ENCODE measurements at places on chromosomes 2 and 18. TPM values are rescaled to one million over a fixed set of nuclear protein-coding genes. Genes with fewer than 3 reads are reported as not detected.

DNA sequence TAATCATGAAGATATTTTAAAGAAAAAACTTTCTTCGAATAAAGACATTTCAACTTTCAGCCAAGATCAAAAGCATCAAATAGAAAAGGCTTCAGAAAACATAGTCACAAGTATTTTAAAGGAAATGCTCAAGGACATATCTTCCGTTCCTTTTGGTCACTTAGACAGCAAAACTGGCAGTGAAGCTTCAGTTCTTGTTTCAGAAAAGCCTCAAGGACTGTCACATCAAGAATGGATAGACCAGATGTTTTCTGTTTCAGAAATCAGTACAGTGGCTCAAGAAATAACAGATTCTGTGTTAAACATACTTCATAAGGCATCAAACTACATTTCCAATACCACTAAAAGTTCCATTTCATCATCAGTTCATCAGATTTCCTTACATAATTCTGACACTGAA is 51.8 kb downstream of the FSIP2 start:
- no peak for DNase-seq

Gene SNTG2
- not detected for total RNA-seq

Gene TMEM178A
- not detected for total RNA-seq

DNA sequence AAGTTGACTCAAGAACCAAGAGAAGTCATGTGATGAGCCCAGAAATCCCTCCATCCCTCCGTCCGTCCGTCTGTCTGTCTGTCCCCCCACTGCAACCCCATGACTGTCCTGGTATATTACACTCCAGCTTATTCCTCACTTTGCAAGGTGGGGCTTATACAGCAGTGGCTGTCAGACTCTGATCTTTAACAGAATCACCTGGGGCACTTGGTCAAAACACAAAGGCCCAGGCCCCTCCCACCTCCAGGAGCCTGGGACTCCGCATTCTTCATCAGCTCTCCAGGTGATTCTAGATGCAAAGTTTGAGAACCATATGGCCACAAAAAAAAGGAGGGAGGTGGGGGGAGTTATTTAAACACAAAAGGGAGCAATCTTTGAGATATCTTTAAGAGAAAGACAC is 61.4 kb downstream of the MYO5B start:
- no peak for DNase-seq

Gene CDH19
- not detected for total RNA-seq

- no peak for DNase-seq
These were observed 69.3 kb upstream of the ATL2 start for GRCh38 chr2:38446418-38446817.

Gene SH3BP4
- total RNA-seq, result not detected

Gene EHD3
- total RNA-seq, result 0.44 TPM

GRCh38 chr18:63928331-63928730 is 20.6 kb downstream of the SERPINB10 start:
- DNase-seq, result no peak

Gene TXNDC2
- total RNA-seq, result not detected

DNA sequence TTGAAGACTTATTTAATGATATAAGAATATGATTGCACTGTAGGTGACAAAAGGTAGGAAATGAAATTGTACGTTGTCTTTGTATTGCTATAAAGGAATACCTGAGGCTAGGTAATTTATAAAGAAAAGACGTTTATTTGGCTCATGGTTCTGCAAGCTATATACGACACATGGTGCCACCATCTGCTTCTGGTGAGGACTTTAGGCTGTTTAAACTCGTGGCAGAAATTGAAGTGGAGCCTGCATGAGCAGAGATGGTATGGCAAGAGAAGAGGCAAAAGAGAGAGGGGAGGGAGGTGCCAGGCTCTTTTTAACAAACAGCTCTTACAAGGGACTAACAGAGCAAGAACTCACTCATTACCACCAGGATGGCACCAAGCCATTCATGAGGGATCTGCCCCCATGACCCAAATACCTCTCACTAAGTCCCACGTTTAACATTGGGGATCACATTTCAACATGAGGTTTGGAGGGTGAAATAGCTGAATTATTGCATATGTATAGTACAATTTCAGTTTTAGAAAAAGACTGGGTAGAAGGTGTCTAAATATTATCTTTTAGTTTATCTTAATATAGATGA is 86.8 kb downstream of the GULP1 start:
- DNase-seq, result no peak

GRCh38 chr2:21333684-21334083 is 209.9 kb downstream of the TDRD15 start:
- DNase-seq, result no peak

DNA sequence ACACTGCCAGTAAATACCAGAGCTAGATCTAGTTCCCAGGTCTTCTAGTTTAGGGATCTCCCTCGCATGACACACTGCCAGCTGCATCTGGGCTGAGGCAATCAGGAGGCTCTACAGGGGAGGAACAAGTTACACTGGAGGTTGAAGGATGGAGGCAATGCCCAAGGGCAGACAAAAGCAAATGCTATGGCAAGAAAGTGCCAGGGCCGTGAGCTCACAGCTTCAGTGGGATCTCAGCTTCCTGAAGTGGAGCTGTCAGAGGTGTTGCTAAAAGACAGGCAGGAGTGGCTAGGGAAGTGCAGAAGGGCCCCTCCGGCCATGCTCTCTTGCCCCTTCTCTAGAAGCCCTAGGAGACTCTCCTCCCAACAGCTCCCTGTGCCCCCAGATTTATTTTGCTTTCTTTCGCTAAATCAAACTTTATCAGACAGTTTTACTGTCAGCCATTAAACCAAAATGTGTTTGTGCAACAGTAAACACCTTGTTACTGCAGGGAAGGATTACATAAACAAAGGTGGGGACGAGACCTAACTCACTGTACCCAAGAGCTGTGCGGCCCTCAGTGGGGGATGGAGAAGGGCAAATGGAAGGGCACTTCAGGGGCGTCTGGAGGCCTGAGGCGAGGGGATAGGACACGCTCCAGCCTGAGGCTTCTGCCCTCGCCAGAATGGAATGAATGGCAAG is 39.4 kb upstream of the PKDCC start:
- DNase-seq, result no peak

DNA sequence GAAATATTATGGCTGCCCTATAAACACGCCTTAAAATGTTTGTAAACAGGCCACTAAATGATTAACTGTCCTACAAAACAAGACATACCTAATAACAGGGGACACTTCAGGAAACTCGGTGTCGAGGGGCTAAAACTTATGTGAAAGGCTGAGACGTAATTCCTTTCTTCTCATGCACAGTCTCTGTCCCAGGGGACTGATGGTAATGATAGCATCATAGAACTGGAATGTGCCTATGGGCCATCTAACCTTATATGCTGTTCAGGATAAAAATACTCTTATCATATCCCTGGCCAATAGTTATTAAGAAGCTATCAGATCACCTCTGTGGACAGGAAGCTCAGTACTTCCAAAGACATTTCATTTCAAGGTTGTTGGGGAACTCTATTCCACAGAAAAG is 252.6 kb upstream of the RASGRP3 start:
- no peak for DNase-seq

DNA sequence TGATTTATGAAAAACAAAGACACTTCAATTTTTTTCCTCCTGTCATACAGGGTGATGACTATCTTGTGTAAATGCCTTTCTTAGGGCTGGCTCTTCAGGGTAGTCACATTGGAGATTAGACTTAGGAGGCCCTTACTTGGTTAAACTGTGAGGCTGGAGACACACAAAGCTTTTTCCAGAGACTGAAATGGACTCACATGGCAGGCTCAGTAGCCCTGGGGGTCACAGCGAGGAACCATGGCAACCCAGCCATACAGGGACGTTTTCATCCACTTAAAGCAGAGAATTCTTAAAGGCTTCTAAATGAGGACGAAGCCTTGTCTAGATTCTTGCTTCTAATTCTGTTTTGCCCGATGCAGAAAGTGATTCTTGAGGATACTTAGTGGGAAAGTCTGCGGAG is 57.3 kb upstream of the ZDBF2 start:
- no peak for DNase-seq

Gene DNAH7
- 0.04 TPM for total RNA-seq

GRCh38 chr2:143493339-143493738 is 364.1 kb downstream of the ARHGAP15 start:
- DNase-seq, result no peak

Gene DUSP2
- 11.9 TPM for total RNA-seq

GRCh38 chr2:3492951-3493614 is 26.2 kb downstream of the ADI1 start:
- no peak for DNase-seq

DNA sequence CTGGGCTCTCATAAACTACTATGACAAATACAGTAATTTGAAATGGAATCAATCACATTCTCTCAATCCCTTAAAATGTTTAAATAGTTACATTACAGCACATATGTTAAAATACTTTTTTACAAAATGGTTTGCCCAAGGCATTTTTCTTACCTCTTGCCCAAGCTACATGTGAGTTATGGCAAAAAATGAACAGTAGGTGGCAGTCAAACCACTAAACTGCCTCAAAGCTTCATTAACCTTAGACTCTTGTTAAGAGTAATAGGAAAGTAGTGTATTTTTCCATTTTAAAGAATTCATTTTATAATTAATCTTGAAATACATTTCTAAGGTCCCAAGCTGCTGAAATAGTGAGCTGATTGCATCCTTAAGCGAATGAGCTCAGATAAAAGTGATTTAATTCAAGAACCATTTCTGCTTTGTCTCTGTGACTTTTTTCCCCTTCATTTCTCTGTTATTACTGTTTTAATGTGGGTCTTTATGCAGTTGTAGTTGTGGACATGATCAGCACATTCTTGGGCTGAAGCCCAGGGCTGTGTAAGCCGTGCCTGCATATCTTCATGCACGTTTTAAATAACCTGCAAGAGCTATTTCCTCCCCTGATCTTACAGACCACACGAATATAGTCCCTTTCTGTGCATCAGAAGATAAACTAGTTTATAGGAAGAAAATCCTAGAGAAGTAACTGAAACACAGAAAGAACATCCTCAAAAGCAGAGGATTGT is 311.8 kb downstream of the LNPK start:
- peak; percentile 48 for DNase-seq

Gene CTLA4
- 20.1 TPM for total RNA-seq

DNA sequence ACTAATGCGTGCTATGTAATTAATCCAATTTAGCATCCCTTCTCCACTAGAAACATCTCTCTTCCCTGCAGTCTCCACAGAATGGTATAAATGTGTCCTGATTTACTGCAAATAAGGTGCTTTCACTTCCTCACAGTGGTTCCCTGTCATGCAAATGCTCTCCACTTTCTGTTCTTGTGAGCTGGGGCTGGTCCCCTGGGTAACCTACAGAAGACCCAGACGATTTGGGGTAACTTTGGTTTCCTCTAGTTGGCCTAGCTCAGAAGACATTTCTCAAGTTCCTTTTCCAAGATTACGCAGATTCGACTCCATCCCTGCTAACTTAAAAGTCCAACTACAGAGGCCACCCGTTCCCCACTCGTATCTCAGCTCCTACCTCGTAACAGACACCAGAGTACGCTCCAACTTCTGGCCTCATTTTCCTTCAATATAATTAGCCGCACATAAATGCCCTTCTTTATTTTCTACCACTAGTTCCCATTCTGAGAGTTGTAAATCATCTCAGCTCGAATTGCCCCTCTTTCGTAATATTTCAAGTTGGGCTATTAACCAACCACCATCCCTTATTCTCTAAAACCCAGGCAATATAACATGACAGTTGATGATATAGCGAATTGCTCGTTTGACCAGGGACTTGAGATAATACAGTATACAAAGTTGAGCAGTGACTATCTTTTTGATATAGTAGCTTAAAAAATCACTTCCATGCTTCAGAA is 28.8 kb upstream of the NEDD4L start:
- DNase-seq, result no peak

Gene RGPD3
- total RNA-seq, result not detected

Gene VAMP5
- 67.4 TPM for total RNA-seq

GRCh38 chr2:160490733-160491685 is 2.6 kb downstream of the RBMS1 start:
- DNase-seq, result no peak

DNA sequence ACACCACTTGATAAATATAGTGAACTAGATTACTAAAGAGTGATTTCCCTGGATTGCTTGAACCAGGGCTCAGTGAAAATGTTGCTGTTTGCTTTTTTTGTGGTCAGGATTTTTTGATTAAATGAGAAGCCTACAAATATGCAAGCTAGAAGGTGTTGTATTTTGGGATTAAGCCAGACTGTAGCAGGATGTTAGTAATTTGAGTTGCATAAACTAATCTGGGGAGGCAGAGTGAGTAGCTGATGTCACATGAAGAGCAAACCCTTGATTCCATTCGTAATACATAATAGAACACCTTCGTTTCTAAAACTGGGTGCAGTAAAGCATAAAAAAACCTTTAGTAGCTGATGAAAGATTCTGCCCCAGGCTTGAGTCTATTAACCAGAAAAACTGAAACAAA is 32.0 kb downstream of the NEDD4L start:
- no peak for DNase-seq

Gene SPIRE1
- 2.9 TPM for total RNA-seq

DNA sequence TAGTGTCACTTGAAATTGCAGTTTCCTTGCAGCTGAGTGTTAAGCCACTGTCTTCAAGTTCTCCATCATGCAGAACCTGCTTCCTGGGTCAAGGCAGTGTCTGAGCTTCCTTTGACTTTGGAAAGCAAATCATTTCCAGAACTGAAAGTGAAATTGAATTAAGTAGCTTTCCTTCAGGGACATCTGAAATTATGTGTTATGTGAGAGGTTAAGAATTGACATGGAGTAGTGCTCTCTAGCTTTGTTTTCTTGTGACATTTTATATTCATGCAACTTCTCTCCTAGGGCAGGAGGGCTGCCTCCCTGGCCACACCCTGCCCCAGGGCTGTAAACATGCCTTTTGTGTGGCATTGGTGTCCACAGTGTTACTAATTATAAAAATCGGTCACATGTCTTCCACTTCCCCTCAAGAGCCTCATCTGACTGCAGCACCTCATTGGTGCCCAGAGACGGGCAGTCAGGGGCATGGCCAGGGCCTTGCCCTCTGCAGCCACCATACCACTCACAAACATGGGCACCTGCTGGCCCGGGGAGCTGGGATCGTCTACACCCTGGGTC is 14.4 kb downstream of the RAB12 start:
- DNase-seq, result peak; percentile 16

GRCh38 chr2:180664507-180664906 is 315.9 kb upstream of the UBE2E3 start:
- DNase-seq, result no peak

Gene CERKL
- total RNA-seq, result not detected

Gene PIK3C3
- total RNA-seq, result 42.5 TPM

Gene CREG2
- 0.52 TPM for total RNA-seq

GRCh38 chr18:50460716-50461115 is 85.9 kb downstream of the SKA1 start:
- no peak for DNase-seq

- no peak for DNase-seq
These were observed 24.5 kb upstream of the CD28 start for GRCh38 chr2:203681978-203682377.

All from activated CD4-positive, alpha-beta T cell treated with anti-CD3 and anti-CD28 coated beads, Interleukin-2, amount 10 ng/mL, durations not matched to agents 7 days and 5 days (primary cell).